Left colon (tissue), 2 donors: ENCODE measurements at places on chromosomes 3 and 15. TPM values are rescaled to one million over a fixed set of nuclear protein-coding genes. Genes with fewer than 3 reads are reported as not detected.

- DNase-seq = no peak
Measured at GRCh38 chr3:108227131-108227530, 4.9 kb upstream of the IFT57 start.

DNA sequence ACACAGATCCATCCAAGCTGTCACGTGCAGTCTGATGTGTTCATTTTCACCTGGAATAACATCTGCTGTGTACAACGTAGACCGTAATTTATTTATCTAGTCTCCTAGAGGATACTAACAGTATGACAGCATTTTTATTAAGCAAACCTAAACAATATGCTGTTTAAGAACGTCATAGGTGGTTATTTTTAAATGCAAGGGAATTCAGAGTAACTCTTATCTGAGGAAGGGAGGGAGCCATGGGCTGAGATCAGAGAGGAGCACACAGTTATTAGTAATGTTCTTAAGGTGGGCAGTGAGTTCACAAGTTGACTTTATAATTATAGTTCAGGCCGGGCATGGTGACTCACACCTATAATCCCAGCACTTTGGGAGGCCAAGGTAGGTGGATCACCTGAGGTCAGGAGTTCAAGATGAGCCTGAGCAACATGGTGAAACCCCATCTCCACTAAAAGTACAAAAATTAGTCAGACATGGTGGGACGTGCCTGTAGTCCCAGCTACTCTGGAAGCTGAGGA lies 193.6 kb downstream of the UACA start:
- no peak for DNase-seq

- no peak for DNase-seq
Measured at GRCh38 chr15:100790786-100791265, 88.8 kb upstream of the ALDH1A3 start.

DNA sequence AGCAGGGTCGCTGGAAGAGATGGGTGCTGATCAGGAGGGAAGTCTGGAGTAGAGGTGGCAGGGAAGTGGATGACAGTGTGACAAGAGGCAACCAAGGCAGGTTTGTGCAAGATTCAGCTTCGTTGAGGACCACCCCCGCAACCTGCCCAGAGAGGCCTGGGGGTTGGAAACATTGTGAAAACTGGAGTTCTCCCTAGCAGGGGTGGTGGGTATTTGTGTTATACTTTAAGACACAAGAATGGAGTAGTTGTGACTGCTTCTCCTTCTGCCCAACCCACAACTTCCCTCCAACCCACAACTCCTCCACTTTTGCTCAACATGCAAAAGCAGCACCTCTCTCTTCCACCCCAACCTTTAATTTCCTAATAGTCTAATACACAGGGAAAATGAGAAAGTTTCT lies 8.6 kb upstream of the ARNT2 start:
- DNase-seq = no peak

- no peak for DNase-seq
Measured at GRCh38 chr3:106215047-106215446, 346.2 kb upstream of the CBLB start.

GRCh38 chr3:192835818-192836815 lies 81.5 kb downstream of the MB21D2 start:
- DNase-seq = no peak

- DNase-seq = no peak
Measured at GRCh38 chr3:169455472-169455871, 208.0 kb downstream of the MECOM start.

DNA sequence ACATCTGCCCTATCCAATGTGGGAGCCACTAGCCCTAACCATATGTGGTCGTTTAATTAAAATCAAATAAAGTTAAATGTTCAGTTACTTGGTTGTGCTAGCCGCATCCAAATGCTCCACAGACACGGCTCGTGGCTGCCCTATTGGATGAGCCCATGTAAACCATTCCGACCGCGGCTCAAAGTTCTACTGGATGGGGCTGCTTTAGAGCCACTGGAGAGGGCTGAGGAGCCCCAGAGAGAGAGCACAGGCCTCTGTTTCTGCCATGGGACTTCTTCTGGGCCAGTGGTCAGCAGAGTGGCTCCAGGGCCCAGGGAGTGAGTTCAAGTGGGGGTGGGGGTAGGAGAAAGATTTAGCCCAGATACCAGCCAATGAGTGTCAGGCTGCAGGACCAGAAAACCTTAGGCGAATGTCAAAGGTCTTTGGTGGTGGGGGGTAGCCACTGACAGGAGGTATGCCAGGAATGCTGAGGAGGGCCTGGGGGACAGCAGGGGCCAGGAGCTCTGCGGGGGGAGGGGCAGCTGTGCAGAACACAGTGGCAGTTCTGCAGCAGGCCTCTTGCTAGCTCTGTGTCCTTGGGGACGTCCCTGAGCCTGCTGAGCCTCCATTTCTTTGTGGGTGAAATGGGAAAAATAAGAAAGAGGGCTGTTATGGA lies 30.1 kb downstream of the SPSB4 start:
- DNase-seq = no peak

GRCh38 chr3:50487181-50487580 lies 16.3 kb downstream of the CACNA2D2 start:
- no peak for DNase-seq

DNA sequence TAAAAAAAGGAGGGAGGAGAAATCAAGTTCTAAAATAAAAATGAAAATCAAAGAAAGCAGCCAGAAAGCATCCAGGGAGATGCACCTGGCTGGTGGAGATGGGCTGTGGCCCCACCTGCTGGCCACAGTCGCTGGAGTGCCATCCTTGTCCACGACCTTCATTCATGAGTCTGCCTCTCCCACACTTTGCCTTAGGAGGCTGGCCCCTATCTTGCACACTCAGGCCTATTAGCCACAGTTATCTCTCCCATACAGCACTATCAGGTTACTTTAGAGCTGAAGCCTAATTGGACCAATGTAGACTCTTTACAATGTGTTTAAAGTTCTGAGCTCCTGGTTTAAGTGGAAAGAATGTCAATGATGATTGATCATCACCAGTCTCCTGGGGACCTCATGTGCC lies 392.0 kb upstream of the RORA start:
- no peak for DNase-seq

GRCh38 chr3:170976190-170976519 lies 50.4 kb downstream of the SLC2A2 start:
- DNase-seq = no peak

PLA1A gene
- 1.3 TPM for total RNA-seq

FEZF2 gene
- total RNA-seq = not detected

A4GNT gene
- total RNA-seq = not detected

SEMA6D gene
- total RNA-seq = 34.4 TPM

IL1RAP gene
- 6.1 TPM for total RNA-seq

KLHL40 gene
- total RNA-seq = not detected

C2CD4A gene
- total RNA-seq = 0.22 TPM

EIF1B gene
- 39.6 TPM for total RNA-seq

COPB2 gene
- total RNA-seq = 143 TPM

KLF15 gene
- 1.6 TPM for total RNA-seq

GP5 gene
- not detected for total RNA-seq
